Choroid plexus epithelial cell (primary cell): ENCODE measurements at places on chromosomes 7 and 10.
A peak's percentile ranks its signal among the peaks of the same experiment; 100 is the strongest.

- DNase-seq: no peak
These were observed 52.7 kb upstream of the FOXK1 start for GRCh38 chr7:4629287-4629895.

- DNase-seq: peak; percentile 10
These were observed 85.5 kb upstream of the GDF10 start for GRCh38 chr10:47214520-47214919.

DNA sequence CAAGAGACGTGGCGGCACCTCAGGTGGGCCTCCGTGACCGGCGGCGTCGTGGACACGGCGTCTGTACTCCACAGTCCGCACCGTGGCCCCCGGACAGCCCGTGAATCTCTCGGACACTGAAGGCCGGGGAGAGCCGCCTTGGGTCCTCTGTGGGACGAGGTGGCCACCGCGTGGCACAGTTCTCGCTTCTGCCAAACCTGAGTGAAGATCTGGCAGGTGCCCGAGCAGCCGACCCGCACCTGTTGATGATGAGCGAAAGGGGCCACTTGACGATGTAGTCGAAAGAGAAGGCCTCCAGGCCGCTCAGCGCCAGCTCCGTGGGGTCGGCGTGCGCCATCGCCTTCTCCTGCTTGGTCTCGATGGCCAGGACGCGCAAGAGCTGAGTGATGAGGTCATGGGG lies 8.5 kb upstream of the ADAM8 start:
- no peak for DNase-seq

- peak; percentile 36 for DNase-seq
These were observed 4.1 kb downstream of the KCNIP2 start for GRCh38 chr10:101839416-101840063.

- DNase-seq: no peak
These were observed 41.1 kb upstream of the CDK13 start for GRCh38 chr7:39908973-39909372.

GRCh38 chr7:78197447-78197846 lies 398.9 kb downstream of the PHTF2 start:
- DNase-seq: peak; percentile 15

GRCh38 chr7:115087437-115087836 lies 165.5 kb downstream of the MDFIC start:
- DNase-seq: peak; percentile 93
